Stimulated activated naive CD4-positive, alpha-beta T cell (primary cell): ENCODE measurements at places on chromosomes 2 and 18.

DNA sequence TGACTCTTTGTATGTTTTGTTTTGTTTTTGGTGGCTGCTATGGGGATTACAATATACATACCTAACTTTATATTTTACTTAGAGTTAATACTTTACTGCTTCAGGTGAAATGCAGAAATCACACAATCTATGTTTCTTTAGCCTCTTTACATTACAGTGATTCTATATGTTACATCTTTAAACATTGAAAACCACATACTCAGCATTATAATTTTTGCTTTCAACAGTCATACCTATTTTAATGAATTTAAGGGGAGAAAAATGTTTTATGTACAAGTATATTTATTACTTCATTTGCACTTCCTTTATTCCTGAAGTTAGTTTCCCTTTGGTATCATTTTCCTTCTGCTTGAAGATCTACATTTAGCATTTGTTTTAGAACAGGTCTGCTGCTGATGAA is 23.1 kb downstream of the FAM117B start:
- DNase-seq: no peak

- DNase-seq: no peak
Observed at GRCh38 chr2:133158024-133158423, 410.2 kb downstream of the NCKAP5 start.

- no peak for DNase-seq
Observed at GRCh38 chr2:65361623-65362022, 70.8 kb downstream of the SPRED2 start.

GRCh38 chr2:161147856-161148255 is 12.4 kb upstream of the TANK start:
- DNase-seq: no peak

- no peak for DNase-seq
Observed at GRCh38 chr2:181924336-181924735, 32.8 kb downstream of the ITPRID2 start.

- DNase-seq: no peak
Observed at GRCh38 chr2:84041506-84041905, 417.6 kb downstream of the SUCLG1 start.

GRCh38 chr2:21175895-21176646 is 52.3 kb downstream of the TDRD15 start:
- no peak for DNase-seq

- DNase-seq: no peak
Observed at GRCh38 chr2:207807516-207807915, 37.8 kb upstream of the FZD5 start.

GRCh38 chr2:229425598-229425997 is 154.5 kb upstream of the PID1 start:
- DNase-seq: no peak

- DNase-seq: no peak
Observed at GRCh38 chr2:118223511-118223991, 135.3 kb downstream of the INSIG2 start.

- DNase-seq: no peak
Observed at GRCh38 chr2:147577323-147577997, 267.4 kb upstream of the ACVR2A start.

DNA sequence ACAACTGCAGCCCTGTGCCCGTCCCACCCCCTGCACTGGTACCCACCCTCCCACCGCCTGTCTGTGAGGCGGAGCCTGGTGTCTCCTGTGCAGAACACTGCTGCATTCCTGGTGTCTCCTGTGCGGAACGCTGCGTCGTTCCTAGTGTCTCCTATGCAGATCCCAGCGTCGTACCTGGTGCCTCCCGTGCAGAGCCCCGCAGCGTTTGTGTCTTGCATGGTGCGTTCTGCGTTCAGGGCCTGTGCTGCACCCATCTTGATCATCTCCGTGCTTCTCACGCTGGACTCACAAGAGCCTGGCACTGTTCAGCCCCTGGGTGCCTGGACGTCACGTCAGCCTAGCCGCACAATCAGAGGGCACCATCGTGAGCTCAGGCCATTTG is 248.6 kb upstream of the SALL3 start:
- no peak for DNase-seq

DNA sequence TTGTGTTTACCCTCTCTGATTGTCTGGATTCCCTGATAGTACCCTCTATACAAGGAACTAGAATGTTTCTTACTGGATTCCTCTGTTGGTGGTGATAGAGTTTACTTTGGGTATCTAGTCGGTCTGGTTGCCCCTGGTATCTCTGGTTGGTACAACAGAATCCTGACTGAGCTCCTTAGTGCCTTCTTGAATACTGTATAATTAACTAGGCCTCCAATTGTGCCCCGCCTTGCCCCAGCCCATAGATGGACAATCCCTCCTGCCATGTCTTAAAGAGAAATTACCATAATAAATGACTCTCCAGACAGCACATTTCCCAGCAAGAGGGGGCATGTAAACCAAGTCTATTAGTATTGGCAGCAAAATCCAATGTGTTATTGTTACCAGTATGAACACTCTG is 2.3 kb downstream of the SCN1A start:
- DNase-seq: no peak

GRCh38 chr2:79717364-79718007 is 204.6 kb downstream of the CTNNA2 start:
- DNase-seq: no peak
